ENCODE measurements at places on chromosomes 3 and 15. TPM values are rescaled to one million over a fixed set of nuclear protein-coding genes. Genes with fewer than 3 reads are reported as not detected.

- DNase-seq: no peak
- no peak overlapping the region for H3K4me3 ChIP-seq
- no peak overlapping the region for H3K27ac ChIP-seq
Observed at GRCh38 chr3:60250810-60251209, 1000.4 kb downstream of the FHIT start.

- no peak overlapping the region for H3K4me3 ChIP-seq
- peaks cover 13% of the 10 kb centered on the region for H3K4me1 ChIP-seq
- H3K27me3 ChIP-seq: no peaks in the 10 kb centered on the region
- DNase-seq: no peak
- H3K27ac ChIP-seq: no peak overlapping the region
Observed at GRCh38 chr3:37216597-37217097, 42.3 kb upstream of the LRRFIP2 start.

DNA sequence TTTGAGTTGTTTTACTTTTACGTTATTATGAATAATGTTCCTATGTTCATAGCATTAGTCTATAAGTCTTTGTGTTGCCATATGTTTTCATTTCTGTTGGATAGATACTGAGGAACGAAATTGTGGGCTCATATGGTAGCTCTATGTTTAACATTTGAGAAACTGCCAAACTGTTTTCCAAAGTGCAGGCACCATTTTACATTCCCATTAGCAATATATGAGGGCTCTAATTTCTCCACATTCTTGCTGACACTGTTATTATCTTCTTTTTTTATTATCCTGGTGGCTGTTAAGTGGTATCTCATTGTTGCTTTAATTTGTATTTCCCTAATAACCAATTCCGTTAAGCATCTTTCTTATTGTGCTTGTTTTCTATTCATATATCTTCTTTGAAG, 1.8 kb upstream of the PIK3R4 start:
- no peaks in the 10 kb centered on the region for H3K27me3 ChIP-seq
- H3K27ac ChIP-seq: peak overlapping the region; percentile 81
- H3K4me3 ChIP-seq: peak overlapping the region; percentile 81
- peaks cover 11% of the 10 kb centered on the region for H3K36me3 ChIP-seq

CKMT1A gene
- total RNA-seq: 0.33 TPM

DNA sequence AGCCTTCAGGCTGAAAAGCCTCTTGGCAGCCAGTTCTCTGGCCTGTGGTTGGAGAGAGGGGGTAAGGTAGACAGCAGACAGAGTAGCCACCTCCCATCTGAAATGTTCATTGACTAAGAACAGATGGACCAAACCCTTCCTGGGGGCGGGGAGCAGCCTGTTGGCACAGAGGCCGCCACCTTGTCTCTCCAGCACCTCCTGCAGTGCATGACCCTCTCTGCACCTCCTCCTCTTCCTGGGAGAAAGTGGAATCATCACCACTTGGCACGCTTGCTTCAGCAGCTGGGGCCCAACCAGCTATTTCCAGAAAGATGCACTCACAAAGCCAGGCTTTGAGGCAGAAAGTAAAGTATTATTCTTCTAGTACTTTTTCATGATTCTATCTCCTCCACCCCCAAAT, 313.4 kb upstream of the CHRM5 start:
- H3K27ac ChIP-seq: no peak overlapping the region
- no peaks in the 10 kb centered on the region for H3K36me3 ChIP-seq
- H3K4me3 ChIP-seq: no peak overlapping the region
- no peaks in the 10 kb centered on the region for H3K27me3 ChIP-seq
- no peak for DNase-seq
